Brain pericyte (primary cell): ENCODE measurements at places on chromosomes 6 and 20.

GRCh38 chr20:9510911-9511310, 3.5 kb upstream of the LAMP5 start:
- DNase-seq = no peak

DNA sequence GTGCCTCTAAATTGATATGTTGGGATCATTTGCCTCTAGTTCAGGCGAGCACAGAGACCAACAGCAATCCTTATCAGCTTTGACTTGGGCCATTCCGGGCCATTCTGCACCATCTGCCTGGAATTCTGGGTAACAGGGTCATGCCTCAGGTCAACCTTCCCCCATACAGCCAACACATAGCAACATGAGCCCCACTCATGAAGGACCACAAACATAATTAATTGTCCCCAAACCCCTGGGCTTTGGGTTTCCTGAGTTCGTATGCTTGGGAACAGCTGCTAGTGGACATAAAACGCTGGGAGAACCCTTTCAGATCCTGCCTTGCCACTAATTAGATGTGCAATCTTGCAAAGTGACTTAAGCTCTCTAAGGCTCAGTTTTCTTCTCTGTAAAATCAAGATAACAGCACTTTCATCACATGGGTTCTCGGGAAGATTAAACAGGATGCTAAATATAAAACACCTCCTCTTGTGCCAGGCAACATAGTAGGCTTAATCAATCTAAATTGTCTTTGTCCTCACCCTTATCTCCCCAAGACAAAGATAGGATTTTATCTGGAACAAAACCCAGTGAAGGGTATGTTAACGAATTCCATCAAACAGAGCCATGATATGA, 426.5 kb downstream of the CD83 start:
- DNase-seq = no peak

GRCh38 chr6:4358414-4359107, 223.2 kb upstream of the ECI2 start:
- peak; percentile 84 for DNase-seq

DNA sequence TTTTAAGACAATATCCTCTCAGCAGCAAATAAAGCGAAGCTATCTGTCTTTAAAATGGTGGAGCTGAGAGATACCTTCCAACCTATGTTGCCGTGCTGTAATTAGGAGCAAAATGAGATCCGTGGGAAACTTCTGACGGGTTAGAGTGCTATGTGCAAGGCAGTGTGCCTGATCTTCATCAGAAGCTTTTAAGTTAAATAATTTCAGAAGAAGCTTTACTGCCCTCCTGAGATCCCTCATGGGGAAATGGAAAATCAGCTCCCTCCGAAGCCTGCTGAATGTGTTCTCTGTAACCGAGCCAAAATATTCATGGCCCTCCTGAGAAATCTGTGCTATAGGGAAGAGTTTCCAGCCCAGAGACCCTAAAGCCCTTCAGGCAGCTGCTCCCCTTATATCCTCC, 43.7 kb upstream of the TBC1D7 start:
- no peak for DNase-seq

DNA sequence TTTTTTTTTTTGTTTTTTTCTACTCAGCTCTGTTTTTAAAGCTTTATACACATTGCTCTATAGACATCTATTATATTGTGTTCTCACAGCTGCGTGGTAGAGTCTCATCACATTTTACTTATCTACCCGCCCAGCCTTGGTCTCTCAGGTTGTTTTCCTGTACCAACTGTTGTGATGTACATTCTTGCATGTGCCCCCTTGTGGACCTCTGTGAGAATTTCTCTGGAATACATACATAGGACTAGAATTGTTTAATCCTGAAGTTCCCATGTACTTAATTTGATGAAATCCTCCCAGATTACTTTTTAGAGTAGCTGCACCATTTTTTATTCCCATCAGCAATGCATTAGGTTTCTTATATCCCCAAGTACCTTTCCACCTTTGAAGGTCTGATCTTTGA, 40.4 kb upstream of the TINAG start:
- DNase-seq = no peak

GRCh38 chr6:7087066-7087465, 20.7 kb upstream of the RREB1 start:
- no peak for DNase-seq

- no peak for DNase-seq
Observed at GRCh38 chr6:41255110-41255509, 27.0 kb downstream of the TREML4 start.

GRCh38 chr6:333379-334002, 41.2 kb downstream of the DUSP22 start:
- DNase-seq = no peak
